ENCODE measurements at places on chromosomes 3 and 15. TPM values are rescaled to one million over a fixed set of nuclear protein-coding genes. Genes with fewer than 3 reads are reported as not detected.

DNA sequence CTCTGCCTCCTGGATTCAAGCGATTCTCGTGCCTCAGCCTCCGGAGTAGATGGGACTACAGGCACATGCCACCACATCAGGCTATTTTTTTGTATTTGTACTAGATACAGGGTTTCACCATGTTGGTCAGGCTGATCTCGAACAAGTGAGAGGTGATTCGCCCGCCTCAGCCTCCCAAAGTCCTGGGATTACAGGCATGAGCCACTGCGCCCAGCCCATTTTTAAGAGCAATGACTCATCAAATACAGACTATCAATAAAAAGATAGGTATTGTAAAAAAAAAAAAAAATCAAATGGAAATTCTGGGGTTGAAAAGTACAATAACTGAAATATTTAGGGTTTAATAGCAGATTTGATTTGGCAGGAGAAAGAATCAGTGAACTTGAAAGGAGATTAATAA lies 129.0 kb downstream of the TJP1 start:
- DNase-seq: no peak

DNA sequence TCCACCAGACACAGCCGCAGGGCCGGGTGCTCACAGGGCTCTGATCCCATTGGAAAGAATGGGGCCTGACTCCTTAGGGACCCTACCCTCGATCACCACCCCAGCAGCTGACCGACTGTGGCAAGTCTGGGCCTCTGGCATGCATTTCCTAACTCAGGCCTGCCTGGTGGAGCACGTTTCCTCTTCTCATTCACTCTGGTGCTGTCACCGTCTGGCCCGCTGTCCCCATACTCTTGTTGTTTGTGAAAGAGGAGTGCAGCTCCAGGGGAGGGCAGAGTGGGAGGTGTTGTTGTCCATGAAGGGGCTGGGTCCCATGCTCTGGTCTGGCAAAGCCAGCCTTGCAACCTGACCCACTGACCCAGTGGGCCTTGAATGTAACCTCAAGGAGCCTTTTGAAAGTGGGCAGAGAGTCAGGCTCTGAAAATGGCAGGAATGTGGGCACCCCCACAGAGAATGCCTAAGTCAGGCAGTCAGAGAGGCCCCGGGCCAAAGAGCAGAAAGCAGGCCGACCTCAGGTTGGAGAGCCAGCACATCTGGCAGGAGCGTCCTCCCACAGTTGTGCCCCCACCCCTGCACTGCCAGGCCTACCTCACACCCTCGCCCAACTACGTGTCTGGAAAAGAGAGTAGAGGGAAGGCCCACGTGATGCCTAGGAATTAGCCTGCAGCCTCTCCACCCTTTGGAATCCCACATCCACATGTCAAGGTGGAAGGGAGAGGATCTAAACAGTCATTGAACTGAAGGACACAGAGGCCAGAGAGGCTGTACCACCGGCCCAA lies 10.9 kb downstream of the SEMA7A start:
- no peak for DNase-seq

GRCh38 chr3:189317911-189318310 lies 146.1 kb downstream of the TPRG1 start:
- no peak for DNase-seq

GRCh38 chr3:16871915-16872842 lies 12.6 kb upstream of the PLCL2 start:
- no peak for DNase-seq

- no peak for DNase-seq
Measured at GRCh38 chr3:42739401-42740158, 33.5 kb downstream of the CCDC13 start.

The SYNPR gene
- total RNA-seq: not detected

GRCh38 chr15:87496109-87496508 lies 760.4 kb downstream of the NTRK3 start:
- DNase-seq: no peak

DNA sequence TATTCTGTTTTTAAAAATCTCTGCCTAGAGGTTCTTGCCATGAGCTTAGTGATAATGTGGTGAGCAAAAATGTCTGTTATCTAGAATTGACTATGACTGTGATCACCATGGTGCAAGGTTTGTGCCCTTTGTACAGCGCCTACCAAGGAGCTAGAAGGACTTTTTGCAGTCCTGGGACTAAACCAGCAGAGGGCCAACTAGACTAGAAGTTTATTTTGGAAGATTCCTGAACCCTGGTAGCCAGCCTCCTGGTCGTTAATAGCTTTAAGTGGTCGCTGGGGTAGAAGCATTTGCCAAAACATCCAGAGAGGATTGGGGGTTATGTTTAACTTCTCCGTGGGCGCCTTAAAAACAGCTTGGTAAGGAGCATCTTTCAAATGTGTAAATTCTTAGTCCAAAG lies 7.8 kb downstream of the SCG5 start:
- no peak for DNase-seq

GRCh38 chr3:64743156-64743886 lies 55.5 kb upstream of the ADAMTS9 start:
- DNase-seq: no peak

The HIGD1A gene
- total RNA-seq: 11.8 TPM

The FRMD5 gene
- total RNA-seq: not detected

- no peak for DNase-seq
Measured at GRCh38 chr3:126870608-126871210, 112.2 kb upstream of the PLXNA1 start.

The FANCD2OS gene
- total RNA-seq: not detected

DNA sequence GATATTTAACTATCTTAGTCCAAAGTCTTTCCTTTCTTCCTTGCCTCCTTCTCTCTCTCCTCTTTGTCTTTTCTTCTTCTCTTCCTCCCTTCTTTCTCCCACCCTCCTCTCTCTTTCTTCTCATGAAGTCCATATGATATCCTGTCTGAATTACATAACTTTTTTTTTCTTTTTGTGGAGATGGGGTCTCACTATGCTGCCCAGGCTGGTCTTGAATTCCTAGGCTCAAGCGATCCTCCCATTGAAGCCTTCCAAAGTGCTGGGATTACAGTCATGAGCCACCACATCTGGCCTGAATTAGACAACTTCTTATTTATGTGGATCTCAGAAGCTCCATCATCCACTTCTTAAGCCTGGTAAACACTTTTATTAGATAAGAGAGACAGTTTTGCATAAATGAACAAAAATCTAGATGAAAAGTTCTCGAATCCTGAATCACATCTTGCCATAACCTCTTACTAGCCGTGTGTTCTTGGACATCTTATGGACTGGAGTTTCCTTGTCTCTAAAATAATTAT lies 206.5 kb downstream of the LPP start:
- DNase-seq: no peak

The SH3BP5 gene
- total RNA-seq: 5.9 TPM

DNA sequence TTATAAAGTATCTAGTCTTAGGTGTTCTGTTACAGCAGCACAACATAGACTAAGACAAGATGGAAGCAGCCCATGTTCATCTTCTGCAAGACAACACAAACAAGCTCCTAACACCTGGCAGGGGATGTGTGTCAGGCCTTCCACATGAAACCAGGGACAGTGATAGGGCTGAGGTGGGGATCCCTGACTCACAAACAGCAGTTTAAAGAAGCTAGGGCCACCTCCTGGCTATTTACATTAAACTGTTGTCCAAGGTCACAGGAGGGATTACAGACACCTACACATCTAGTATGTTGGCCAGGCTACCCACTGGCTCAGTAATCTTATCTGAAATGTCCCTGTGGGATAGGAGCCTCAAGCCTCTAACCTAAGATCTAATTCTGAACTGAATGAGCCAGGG lies 211.3 kb downstream of the MINAR1 start:
- DNase-seq: no peak

The RPL29 gene
- total RNA-seq: 1,694 TPM

DNA sequence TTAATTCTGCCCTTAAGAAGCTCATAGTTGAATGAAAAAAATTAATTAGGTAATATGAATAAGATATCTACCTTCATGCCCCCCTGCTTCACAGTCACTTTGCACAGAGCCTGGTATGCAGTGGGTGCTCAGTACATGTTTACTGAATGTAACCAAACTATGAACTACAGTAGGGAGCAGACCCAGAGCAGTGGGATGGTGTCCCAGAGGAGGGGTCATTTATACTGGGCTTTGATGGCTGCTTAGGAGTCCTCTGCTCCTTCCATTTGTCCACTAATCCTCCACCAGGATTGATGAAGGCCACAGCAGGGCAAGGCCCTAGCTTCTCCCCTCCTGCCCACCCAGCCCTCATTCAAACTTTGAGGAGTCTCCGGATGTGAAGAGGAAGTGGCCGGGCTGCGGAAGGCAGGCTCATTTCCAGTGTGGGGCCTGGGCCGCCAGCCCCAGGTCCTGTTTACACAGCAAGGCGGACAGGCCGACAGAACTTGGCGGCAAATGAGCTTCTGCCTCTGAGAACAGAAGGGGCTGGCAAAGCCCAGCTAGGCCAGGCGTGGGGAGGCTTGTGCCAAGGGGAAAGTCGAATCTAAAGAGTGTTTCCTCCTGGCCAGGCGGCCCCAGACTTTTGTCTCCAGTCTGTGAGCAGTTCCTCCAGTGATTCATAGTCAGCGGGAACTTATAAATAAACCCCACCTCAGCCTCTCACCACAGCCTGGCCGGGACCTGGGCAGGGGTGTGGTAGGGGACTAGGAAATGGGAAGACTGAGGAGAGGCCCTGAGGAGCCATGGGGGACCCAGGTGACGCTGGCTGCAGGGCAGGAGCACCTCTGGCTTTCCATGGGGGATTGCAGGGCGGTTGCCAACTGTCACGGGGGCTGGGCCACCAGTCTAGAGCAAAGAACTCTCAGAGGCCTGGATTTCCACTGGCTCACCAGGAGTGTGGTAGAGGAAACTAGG lies 51.6 kb upstream of the LCTL start:
- DNase-seq: no peak

- no peak for DNase-seq
Measured at GRCh38 chr15:36784098-36784670, 204.8 kb downstream of the CDIN1 start.

The ST8SIA2 gene
- total RNA-seq: not detected

The OXTR gene
- total RNA-seq: 0.22 TPM

Data from CD8-positive, alpha-beta T cell (primary cell).